ENCODE measurements at places on chromosomes 12 and 14.

- no peak for DNase-seq
Observed at GRCh38 chr14:23829736-23830471, 123.7 kb upstream of the DHRS4 start.

- no peak for DNase-seq
Observed at GRCh38 chr14:24817212-24818057, 183.4 kb upstream of the GZMB start.

DNA sequence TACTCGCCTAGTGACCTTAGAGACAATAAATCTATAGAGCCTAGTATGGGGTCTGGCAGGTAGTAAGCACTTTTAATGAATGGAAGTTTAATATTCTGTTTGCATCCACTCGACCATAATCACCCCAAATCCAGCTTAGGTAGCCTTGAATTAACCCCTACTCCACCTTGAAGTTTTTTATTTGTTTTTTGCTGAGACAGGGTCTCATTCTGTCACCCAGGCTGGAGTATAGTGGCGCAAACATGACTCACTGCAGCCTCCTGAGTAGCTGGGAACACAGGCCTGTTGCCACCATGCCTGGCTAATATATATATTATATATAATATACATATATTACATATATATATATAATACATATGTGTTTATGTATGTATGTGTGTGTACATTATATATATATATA lies 38.8 kb downstream of the MDM2 start:
- DNase-seq: no peak

DNA sequence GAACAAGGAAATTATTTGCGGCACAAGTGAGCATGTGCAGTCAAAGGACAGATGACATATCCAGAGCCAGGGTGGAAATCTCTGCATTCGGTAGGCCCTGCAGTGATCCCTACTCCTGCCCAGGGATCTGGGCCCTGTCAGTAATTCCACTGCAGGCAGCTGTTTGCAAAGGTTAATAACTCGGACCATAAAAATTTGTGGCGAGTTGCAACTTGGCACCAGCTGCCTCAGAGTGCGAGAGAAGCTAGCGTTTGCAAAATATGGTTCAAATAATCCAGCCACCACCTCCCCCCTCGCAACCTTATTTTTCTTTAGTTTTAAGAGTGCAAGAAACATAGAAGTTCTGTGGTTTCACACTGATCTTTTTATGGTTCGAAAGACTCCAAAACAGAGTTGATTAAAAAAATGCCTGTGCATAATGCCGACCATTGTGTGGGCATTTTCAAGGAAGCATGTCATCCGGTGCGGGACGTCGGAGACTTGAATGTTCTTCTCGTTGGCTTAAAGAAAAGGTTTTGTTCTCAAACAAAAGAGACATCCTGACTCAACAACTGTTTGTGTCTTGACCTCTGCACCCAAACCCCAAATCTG lies 224.5 kb downstream of the BCL11B start:
- no peak for DNase-seq

DNA sequence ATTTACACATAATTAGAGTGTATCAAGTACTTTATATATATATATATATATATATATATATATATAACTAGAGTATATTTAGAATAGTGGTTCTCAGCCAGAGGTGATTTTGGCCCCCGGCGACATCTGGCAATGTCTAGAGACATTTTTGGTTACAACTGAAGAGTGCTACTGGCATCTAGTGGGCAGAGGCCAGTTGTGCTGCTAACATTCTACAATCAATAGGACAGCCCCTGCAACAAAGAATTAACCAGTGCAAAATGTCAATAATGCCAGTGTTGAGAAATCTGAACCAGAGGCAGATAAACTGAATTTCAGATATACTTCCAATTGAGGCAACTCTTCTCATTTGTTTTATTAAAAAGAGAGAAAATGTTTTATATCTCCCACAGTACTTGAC lies 8.9 kb downstream of the GTF2A1 start:
- DNase-seq: no peak

DNA sequence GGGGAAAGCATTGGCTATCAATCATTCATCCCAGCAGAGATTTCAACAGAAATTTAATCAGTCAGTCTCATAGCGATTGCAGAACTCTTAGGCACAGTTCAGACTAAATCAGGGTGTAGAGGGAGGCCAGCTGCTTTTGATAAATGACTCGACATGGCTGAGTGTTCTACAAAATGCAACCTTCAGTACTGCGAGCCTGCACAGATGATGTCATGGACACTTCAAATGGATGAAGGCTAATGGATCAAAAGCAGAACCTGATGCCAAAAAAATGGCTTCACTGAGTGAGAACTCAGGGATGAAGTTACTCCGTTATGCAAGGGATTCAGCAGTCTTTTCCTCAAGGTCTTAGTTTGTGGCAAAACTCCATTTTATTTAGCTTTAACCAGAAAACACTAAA lies 167.3 kb downstream of the DACT1 start:
- no peak for DNase-seq

Measured in omental fat pad (tissue), 4 donors.